CD8-positive, alpha-beta memory T cell (primary cell): ENCODE measurements at places on chromosomes 11 and 22.

- DNase-seq = no peak
These were observed 27.7 kb upstream of the MUC5B start for GRCh38 chr11:1194977-1195681.

DNA sequence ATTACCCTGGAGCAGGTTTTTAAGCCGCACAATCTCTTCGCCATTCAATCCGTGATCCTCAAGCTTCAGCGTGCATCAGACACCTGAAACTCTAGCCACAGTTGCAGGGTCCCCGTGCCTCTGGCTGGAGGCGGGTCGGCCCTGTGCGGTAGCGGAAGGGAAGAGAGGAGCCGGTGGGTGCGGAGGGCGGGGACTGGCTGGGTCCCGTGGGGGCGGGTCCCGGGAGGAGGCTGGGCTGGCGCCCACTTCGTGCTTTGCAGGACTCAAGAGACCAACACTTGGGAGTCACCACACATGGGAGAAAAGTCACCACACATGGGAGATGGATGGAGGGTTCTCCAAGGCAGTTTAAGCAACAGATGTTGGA, 772 bp downstream of the C22orf15 start:
- peak; percentile 47 for DNase-seq

DNA sequence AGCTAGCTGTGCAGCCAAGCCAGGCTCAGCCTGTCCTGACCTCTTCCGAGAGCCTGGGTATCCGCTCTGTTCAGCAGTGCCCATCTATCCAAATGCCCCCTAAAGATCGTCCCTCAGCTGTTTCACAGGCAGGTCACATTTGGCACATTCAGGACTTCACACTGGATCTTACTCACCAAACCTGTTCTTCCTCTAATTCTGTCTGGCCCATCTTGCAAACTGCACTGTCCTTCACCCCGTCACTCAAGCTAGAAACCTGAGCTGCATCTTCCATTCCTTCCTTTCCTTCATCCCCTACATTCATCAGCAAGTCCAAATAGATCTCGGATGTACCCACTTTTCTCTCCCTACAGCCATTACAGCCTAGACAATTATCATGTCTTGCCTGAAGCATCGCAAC, 60.7 kb upstream of the CSNK2A3 start:
- no peak for DNase-seq

GRCh38 chr11:5701055-5701577, 11.5 kb downstream of the TRIM22 start:
- no peak for DNase-seq

- no peak for DNase-seq
These were observed 4.1 kb upstream of the USP18 start for GRCh38 chr22:18145676-18146388.

DNA sequence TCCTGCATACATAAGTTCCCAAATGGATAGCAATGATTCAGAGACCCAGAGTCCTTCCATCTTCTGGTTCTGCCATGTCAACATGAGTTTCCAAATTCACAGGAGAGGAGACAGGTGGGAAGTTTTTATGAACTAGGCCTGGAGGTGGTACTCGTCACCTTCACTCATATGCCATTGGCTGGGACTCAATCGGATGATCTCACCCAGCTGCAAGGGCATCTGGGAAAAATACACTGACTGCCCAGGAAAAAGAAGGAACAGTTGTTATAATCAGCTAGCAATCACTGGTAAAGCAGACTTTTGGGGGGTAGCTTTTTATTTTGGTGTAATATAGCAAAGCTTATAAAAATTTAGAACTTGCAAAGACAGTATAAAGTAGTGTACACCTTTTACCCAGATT, 83.9 kb downstream of the OTOG start:
- no peak for DNase-seq
